Cerebellar nuclear complex (tissue), 1 donor: ENCODE measurements at places on chromosomes 13 and 19.

DNA sequence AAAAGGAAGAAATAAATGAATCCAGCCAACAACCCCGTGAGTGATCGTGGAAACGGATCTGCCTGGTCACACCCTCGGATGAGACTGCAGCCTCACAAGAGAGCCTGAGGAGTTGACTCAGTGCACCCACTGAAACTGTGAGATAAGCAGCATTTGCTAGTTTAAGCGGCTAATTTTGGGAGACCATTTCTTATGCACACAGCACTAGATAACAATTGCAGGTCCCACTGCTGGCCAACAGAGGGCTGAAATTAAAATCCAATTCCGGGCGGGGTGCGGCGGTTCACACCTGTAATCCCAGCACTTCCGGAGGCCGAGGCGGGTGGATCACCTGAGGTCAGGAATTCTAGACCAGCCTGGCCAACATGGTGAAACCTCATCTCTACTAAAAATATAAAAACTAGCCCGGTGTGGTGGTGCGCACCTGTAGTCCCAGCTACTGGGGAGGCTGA lies 3.6 kb downstream of the UQCR11 start:
- DNase-seq: no peak

- no peak for DNase-seq
Measured at GRCh38 chr19:28444362-28444761, 768.6 kb downstream of the UQCRFS1 start.

GRCh38 chr13:95660981-95661581 lies 15.9 kb upstream of the DNAJC3 start:
- DNase-seq: no peak

- DNase-seq: no peak
Measured at GRCh38 chr13:67017276-67017675, 212.9 kb downstream of the PCDH9 start.

- no peak for DNase-seq
Measured at GRCh38 chr19:36113894-36114720, 568 bp downstream of the POLR2I start.

GRCh38 chr13:100140441-100140840 lies 51.5 kb downstream of the PCCA start:
- DNase-seq: no peak
